GM12864 (cell line): ENCODE measurements at places on chromosomes 3 and 15.

DNA sequence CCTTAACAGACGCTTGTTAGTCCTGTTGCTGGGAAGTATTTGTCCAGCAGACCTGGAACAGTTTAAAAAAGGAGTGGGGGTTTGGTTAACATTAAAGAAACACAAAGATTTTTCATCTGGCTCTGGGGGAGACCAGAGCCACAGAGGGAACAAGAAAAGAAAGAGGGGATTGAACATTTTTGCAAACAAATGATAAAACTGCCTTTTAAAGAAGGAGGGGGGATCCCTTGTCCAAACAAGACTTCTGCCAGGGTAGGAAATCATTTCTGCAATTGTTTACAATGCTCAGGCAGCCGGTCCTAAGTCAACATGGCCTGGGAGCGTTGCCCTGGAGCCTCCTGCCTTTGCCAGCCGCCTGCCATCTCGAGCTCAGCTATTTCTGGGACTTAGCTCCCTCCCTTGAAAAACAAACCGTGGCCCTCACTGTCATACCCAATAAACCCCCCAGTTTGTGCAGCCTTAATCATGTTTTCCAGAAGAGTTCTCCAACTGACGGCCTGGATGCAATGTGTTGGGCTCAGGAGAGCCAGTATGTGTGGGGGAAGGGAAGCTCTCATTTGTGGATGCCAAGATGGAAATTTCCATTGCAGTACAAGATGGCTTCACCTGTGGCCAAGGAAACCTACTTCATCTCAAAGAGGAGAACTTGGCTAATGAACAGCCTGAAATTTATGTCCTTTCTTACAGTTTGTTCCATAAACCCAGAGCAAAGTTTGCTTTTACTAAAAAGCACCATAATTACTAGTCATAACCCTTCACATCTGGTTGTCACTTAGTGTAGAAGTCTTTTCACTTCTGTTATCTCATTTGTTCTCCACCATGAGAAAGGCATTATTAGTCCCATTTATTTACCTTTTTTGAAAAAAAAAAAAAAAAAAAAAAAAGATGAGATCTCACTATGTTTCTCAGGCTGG is 75.9 kb upstream of the RNU6-1 start:
- DNase-seq = no peak

DNA sequence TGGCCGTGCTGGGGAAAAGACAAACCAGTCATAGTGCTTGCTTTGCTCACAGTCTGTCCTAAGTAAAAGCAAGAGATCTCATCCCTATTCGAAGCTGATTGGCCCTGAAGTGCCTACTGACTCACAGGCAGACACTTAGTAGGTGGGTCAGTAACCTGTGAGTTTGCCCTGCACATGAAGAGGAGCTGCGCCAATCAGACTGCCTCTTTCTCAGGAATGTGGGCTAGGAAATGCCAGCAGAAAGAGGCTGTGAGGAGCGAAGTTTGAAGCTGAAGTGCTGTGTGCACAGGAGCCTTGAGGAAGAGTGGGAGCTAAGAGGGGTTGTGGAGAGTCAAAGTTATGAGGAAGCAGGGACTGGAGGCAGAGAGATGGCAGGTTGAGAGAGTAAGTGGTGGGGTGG is 126.8 kb downstream of the IL20RB start:
- no peak for DNase-seq

DNA sequence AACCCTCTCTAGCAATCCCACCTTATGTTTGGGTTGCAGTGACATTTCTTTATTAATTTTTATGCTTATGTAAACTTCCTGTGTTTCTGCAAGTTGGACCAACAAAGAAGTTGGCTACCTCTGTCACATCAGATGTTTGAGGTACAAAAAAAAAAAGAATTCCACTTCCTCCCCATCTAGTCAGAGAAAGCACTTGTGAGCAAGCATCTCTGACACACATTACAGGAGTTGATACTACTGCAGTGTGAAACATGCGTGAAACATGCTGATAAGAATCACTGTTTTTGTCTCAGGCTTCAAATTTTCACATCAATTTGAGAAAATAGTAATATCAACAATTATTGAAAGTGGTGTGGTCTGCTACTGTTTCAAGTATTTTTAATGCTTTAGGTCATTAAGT is 1.3 kb downstream of the SCAANT1 start:
- no peak for DNase-seq

GRCh38 chr3:175272392-175272791 is 413.3 kb downstream of the NAALADL2 start:
- no peak for DNase-seq

DNA sequence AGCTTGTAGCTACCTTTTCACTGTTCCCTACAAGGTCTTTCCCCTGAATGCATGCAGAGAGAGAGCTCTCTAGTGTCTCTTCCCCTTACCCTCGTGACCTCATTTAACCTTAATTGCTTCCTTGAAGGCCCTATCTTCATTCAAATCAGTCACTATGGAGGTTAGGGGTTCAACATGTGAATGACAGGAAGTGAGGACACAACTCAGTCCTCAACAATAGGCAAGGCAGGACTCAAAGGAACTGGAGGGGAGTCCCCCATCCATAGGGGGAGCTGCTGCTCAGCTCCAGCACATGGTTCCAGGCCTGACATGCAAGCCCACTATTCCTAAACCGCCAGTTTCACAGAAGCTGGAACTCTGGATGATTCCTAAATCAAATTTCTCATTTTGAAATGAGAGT is 33.8 kb upstream of the GYG1 start:
- no peak for DNase-seq

DNA sequence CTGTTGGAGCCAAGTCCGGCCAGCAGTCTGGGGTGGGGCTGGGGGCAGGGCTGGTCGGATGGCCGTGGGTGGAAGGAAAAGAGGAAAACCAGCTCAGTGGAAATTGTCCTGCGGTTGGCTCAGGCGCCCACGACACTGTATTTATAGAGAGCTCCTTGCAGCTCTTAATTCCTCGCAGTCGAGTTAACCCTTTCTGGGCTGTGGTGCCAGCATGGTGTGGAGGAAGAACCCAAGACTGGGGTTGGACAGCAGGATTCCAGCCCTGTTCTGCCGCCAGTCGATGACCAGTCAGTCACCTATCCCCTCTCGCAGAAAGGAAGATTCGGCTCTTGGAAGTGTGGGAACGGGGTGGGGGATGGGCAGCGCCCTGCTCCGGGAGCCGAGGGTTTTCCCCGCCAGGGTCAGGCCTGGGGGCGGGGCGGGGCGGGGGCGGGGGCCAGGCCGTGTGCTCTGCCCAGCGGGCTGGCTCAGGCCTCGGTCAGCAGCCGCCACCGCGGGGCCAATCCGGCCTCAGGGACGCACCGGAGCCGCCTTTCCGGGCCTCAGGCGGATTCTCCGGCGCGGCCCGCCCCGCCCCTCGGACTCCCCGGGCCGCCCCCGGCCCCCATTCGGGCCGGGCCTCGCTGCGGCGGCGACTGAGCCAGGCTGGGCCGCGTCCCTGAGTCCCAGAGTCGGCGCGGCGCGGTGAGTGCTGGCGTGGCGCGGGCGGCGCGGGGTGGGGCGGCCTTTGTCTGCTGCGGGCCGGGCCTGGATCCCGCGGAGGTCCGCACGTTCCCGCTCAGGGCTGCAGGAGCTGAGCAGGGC is at the start of gene CD276:
TSS of gene CD276 (plus strand) at position 607 of the 804 bp plus-strand sequence. CDS start 15,257 bp downstream, outside the sequence.
- DNase-seq = no peak

- no peak for DNase-seq
Measured at GRCh38 chr3:69095636-69096035, 10.9 kb downstream of the ARL6IP5 start.

- DNase-seq = no peak
Measured at GRCh38 chr3:15845475-15845874, 47.7 kb upstream of the ANKRD28 start.
